ENCODE measurements at places on chromosomes 7 and 10. TPM values are rescaled to one million over a fixed set of nuclear protein-coding genes. Genes with fewer than 3 reads are reported as not detected.

The SSC4D gene
- total RNA-seq: 0.88 TPM

DNA sequence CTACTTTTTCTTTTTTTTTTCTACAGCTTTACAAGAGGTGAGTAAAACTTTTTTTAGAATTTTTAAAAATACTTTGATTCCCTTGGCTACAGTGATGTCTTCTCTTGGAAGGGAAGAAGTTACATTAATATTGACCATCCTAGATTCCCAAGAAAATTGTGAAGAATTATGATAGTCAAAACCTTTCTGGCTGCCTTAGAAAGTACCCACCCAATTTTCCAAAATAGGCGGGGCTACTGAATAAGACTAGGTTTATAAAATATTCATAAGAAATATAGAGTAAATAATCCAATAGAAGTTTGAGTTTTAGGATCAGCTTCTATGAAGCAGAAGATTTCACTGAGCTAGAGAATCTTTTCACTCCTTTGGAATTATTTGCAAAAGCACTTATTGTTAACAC is 3.0 kb downstream of the COL1A2 start:
- no peaks in the 10 kb centered on the region for H3K27me3 ChIP-seq
- DNase-seq: no peak
- H3K4me1 ChIP-seq: peaks cover 52% of the 10 kb centered on the region
- H3K27ac ChIP-seq: peak overlapping the region; percentile 99

The PTPRZ1 gene
- total RNA-seq: under 0.01 TPM

The CYCS gene
- total RNA-seq: 21.5 TPM

GRCh38 chr10:97974100-97974499 is 56.3 kb downstream of the CRTAC1 start:
- peak; percentile 31 for DNase-seq
- no peak overlapping the region for H3K27ac ChIP-seq
- no peaks in the 10 kb centered on the region for H3K4me1 ChIP-seq
- peaks cover 27% of the 10 kb centered on the region for H3K27me3 ChIP-seq

DNA sequence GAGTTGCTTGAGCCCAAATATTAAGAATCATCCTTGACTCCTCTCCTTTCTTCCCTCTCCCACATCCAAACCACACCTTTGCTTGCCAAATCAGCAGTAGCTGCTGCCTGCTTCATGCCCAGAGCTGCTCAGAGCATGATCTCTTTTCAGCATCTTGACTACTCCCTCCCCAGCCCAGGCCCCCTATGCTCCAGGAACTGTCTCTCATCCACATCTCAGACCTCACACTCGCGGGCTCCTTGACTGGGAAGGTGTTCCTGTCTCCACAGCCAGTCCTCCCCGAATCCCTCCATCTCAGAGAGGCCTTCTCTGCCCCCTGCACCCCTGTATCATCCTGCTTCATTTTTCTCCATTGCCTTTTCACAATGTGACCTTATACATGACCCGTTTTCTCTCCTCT is 157.0 kb downstream of the DNAJB6 start:
- H3K27me3 ChIP-seq: no peaks in the 10 kb centered on the region
- no peak overlapping the region for H3K4me3 ChIP-seq
- H3K36me3 ChIP-seq: no peaks in the 10 kb centered on the region
- DNase-seq: peak; percentile 78
- H3K4me1 ChIP-seq: no peaks in the 10 kb centered on the region

DNA sequence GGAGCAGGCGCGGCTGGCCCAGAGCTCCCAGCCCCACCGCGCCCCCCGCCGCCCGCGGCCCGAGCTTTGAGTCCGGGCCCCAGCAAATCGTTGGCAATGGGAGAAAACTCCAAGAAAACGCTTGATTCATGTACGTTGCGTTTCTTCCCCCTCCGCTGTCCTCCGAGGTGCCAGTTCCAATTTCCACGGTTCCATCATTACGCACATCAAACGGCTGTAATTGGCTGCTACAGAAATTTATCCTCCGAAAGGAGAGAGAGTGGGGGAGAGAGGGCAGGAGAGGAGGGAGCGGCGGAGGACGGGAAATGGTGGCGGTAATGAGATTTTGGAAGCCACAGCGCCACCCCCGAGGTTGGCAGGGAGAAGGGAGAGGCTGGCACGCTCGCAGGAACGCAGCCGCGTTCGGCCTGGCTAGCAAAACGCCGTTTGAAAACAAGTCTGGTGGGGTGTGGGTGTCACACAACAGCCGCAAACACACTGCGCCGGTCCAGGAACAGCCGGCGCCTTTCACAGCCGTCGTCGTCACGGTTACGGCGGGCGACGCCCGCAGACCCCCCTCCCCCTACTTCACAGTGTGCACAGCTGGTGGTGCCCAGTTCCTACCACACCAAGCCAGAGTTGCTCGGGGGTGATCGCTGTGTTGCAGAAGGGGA is 57.5 kb downstream of the UNCX start:
- H3K4me1 ChIP-seq: no peaks in the 10 kb centered on the region
- peak; percentile 95 for DNase-seq
- peak overlapping the region; percentile 66 for H3K4me3 ChIP-seq
- peaks cover 13% of the 10 kb centered on the region for H3K27me3 ChIP-seq

GRCh38 chr7:114312649-114313048 is 102.0 kb upstream of the FOXP2 start:
- H3K27me3 ChIP-seq: no peaks in the 10 kb centered on the region
- no peaks in the 10 kb centered on the region for H3K36me3 ChIP-seq
- no peak for DNase-seq
- no peak overlapping the region for H3K27ac ChIP-seq

The GPR15LG gene
- total RNA-seq: not detected

DNA sequence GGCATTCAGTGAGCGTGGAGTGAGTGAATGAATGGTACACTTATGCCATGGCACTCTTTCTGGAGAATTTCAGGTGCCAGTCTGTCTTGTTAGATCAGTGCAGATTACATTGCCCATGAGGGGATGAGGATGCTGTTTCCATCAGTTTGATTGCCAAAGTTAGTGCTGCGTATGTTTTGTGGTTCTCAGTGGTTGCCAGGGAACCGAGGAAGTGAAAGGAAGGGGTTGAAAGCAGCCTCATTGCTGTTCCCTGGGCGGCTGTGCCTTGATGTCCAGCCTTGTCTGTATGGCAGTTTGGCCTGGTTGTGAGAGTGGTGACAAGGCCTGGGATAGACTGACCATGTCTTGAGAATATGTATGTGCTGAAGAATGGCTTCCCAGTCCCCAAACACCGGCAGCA is 30.2 kb downstream of the WBP1L start:
- peak overlapping the region; percentile 99 for H3K27ac ChIP-seq
- H3K4me1 ChIP-seq: peaks cover 75% of the 10 kb centered on the region
- H3K36me3 ChIP-seq: no peaks in the 10 kb centered on the region
- H3K4me3 ChIP-seq: no peak overlapping the region
- H3K27me3 ChIP-seq: no peaks in the 10 kb centered on the region

DNA sequence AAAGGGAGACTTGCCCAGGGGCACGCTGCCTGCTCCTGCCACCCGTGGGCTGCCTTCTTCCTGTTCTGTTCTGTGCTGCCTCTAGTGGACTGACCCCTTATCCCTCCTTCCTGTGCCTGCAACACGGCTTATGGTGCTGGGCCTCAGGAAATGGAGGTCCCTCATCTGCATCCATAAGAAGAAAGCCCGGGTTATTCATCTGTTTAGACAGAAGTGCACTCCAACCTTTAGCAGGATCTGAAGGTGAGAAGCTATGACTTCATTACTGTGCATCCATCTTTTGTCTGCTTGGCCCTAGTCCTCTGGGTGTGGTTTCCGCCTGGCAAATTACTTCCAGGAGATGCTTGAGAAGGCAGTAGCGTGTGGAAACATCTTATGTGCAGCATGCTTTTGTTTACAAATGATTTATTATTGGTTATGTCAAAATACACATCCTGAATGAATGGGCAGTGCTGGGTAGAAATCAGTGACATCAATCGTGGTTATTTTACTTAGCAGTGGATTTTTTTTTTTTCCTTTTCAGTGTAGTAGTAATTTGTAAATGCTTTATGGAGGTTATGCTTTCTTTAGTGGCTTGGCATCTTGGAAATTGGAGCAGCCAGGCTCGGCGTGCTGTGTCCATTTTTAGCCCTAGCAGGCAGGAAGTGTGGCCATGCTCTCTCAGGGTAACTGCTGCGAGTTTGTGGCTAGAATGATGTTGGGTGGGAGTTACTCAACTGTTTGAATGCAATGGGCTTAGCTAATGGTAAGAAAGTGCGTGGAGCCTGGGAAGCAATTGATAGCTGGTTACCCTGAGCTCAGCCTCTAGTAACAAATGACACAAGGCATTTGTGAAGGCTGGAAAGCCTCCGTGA is 12.7 kb downstream of the PTPRE start:
- peak overlapping the region; percentile 96 for H3K27ac ChIP-seq
- peak; percentile 88 for DNase-seq
- H3K36me3 ChIP-seq: no peaks in the 10 kb centered on the region

- no peak overlapping the region for H3K4me3 ChIP-seq
- peak; percentile 50 for DNase-seq
These were observed 85.4 kb downstream of the HDAC9 start for GRCh38 chr7:18580950-18581349.

The BHLHA15 gene
- not detected for total RNA-seq

The SPAM1 gene
- not detected for total RNA-seq

GRCh38 chr10:86650151-86650550 is 4.2 kb upstream of the OPN4 start:
- H3K27me3 ChIP-seq: no peaks in the 10 kb centered on the region
- no peak overlapping the region for H3K4me3 ChIP-seq
- DNase-seq: peak; percentile 52
- H3K27ac ChIP-seq: no peak overlapping the region
- H3K4me1 ChIP-seq: peaks cover 17% of the 10 kb centered on the region

The FOXI2 gene
- total RNA-seq: not detected

The ZC3HAV1 gene
- total RNA-seq: 44.5 TPM

DNA sequence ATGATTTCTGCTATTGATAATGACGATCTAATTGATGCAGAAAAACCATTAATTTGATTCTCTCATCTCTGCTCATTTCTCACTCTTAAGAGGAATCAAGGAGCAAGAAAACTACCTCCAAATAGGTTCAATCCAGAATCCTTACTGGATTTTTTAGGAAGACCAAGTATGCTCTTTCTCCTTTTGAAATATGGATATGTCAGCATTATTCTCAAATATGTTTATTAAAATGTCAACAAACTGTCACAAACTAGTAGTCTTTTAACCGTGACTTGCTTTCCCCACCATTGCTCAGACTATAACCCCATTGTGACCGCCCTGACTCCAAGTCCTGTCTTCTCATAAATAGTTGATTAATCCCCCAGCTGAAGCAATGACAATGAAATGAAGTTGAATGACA is 1.1 kb upstream of the ATOH7 start:
- no peak for DNase-seq
- H3K27me3 ChIP-seq: peaks cover 18% of the 10 kb centered on the region
- no peaks in the 10 kb centered on the region for H3K36me3 ChIP-seq
- H3K4me1 ChIP-seq: peaks cover 14% of the 10 kb centered on the region
- no peak overlapping the region for H3K4me3 ChIP-seq
- H3K27ac ChIP-seq: no peak overlapping the region

The ZNF804B gene
- not detected for total RNA-seq

The CYP2W1 gene
- not detected for total RNA-seq

- H3K4me1 ChIP-seq: peaks cover 4% of the 10 kb centered on the region
- DNase-seq: peak; percentile 72
- H3K36me3 ChIP-seq: no peaks in the 10 kb centered on the region
- H3K4me3 ChIP-seq: no peak overlapping the region
- H3K27ac ChIP-seq: no peak overlapping the region
These were observed 203.9 kb downstream of the FRMD4A start for GRCh38 chr10:14126697-14127440.

GRCh38 chr10:131726076-131726880 is 174.5 kb upstream of the PPP2R2D start:
- H3K4me3 ChIP-seq: no peak overlapping the region
- H3K27ac ChIP-seq: no peak overlapping the region
- H3K36me3 ChIP-seq: no peaks in the 10 kb centered on the region
- no peaks in the 10 kb centered on the region for H3K27me3 ChIP-seq
- DNase-seq: peak; percentile 68
- no peaks in the 10 kb centered on the region for H3K4me1 ChIP-seq

The ARHGAP22 gene
- total RNA-seq: 45.6 TPM

DNA sequence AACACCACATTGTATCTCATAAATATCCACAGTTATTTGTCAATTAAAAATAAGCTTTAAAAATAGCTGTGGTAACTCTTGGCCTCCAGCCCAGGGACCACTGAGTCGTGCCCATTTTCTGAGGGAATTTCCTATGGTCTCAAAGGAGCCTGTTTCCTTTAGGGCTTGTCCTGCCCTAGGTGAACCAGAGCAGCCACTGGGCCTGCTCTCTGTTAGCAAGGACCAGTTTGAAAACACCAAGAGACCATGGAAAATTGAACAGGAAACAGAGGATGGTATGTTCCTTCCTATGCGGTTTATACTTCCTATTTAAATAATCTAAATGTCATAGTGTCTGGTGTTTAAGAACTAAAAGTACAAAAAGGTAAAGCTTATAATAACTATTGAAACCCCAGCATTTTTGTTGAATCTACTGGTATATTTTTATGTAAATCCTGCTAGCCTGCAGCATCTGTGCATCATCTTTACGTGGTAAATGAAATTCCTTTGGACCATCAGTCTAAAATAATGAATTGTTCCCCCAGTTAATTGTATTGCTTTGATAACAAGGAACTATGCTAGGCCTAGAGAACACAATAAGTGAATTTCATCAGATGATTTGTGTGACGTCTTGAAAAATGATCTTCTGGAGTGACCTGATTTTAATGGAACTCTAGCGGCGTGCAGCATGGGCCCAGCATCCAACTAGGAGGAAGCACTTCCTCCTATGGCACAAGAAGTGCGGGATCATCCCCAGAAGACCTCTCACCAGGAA is 333.7 kb downstream of the GFRA1 start:
- H3K36me3 ChIP-seq: no peaks in the 10 kb centered on the region
- H3K4me1 ChIP-seq: peaks cover 43% of the 10 kb centered on the region
- DNase-seq: no peak
- H3K27ac ChIP-seq: no peak overlapping the region

GRCh38 chr7:6606866-6607583 is 8.4 kb upstream of the ZNF853 start:
- H3K36me3 ChIP-seq: peaks cover 13% of the 10 kb centered on the region
- DNase-seq: peak; percentile 52
- H3K27ac ChIP-seq: no peak overlapping the region
- no peaks in the 10 kb centered on the region for H3K27me3 ChIP-seq
- H3K4me1 ChIP-seq: no peaks in the 10 kb centered on the region

The CPA5 gene
- total RNA-seq: not detected

DNA sequence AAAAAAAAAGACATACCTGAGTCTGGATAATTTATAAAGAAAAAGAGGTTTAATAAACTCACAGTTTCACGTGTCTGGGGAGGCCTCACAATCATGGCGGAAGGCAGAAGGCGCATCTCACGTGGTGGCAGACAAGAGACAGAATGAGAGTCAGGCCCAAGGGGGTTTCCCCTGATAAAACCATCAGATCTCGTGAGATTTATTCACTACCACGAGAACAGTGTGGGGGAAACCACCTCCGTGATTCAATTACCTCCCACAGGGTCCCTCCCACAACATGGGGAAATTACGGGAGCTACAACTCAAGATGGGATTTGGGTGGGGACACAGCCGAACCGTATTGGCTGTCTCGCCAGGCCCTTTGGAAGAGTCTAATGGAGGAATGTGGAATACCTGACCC is 9.0 kb upstream of the MAFK start:
- no peak overlapping the region for H3K27ac ChIP-seq
- DNase-seq: no peak
- H3K4me3 ChIP-seq: no peak overlapping the region
